A549 (cell line): ENCODE measurements at places on chromosomes 7 and 10.

DNA sequence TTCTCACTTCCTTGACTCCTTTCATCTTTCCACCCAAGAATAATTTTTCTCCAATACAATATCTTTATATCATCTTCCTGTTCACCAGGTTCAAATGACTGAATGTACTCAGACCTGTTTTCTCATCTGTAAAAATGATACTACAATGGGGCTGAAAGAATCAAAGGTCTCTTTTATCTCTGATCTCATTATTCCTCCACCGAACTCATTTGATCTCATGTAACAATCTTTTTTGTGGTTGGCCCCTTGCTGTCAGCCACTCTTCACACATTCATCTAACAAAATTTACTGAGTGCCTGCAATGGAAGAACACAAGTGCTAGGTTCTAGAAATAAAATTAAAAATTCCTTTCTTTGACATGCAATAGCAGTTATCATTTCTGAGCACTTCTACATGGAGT lies 65.0 kb downstream of the GRM8 start:
- no peak for DNase-seq

GRCh38 chr7:73341877-73342276 lies 13.9 kb downstream of the FKBP6 start:
- peak; percentile 63 for DNase-seq

DNA sequence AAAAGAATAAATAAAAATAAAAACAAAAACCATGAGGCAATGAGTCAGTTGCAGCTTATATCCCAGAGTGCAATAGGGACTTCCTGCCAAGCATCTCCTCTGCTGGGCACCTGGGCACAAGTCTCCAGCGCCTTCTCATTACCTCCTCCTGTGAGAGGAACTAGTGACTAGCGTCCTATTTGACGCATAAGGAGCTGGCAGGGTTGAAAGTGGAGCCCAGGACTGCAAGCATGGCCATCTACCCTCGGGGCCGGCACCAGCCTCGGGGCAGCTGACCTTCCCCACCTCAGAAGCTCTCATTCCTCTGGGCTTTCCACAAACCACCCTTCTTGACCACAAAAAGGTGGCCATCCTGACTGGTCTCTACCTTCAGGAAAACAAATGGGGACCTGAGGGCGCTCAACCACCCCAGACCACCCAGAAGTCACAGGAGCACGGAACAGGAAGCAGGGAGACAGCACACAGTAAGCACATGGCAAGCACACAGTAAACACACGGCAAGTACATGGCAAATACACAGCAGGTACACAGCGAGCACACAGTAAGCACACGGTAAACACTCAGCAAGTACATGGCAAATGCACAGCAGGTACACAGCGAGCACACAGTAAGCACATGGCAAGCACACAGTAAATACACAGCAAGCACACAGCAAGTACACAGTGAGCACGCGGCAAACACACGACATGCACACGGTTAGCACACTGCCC lies 19.1 kb downstream of the CTBP2 start:
- no peak for DNase-seq

DNA sequence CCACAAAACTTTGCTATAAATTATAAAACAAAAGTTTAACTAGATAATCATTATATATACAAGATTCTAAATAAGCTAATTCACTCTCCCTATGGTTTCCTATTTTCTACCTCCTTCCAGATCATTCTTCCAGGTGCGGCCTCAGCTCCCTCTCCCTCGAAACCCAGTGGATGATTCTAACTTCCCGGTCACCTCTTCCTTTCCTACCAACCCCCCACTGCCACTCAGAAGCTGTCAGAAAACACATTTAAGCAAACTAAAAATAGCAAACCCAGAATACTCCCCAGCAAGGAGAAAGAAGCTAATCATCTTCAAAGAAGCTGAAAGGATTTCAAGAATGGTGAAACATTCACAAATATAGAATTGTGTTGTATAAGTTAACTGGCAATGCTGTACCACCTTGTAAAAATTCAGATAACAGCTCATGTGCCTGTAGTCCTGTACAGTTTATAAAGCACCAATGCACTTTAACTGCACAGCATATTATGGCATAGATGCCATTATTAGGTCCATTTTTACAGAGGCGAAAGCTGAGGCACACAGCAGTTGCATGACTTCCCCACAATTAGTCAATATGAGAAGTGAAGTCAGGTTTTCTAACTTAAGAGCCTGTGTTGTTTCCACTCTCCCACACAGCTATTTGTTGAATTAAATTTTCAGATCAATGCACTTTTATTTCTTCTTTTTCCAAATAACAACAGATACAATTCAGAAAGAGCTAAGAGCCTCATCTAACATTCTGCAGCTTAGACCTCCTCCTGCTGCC lies 13.7 kb upstream of the DNTT start:
- DNase-seq = no peak

DNA sequence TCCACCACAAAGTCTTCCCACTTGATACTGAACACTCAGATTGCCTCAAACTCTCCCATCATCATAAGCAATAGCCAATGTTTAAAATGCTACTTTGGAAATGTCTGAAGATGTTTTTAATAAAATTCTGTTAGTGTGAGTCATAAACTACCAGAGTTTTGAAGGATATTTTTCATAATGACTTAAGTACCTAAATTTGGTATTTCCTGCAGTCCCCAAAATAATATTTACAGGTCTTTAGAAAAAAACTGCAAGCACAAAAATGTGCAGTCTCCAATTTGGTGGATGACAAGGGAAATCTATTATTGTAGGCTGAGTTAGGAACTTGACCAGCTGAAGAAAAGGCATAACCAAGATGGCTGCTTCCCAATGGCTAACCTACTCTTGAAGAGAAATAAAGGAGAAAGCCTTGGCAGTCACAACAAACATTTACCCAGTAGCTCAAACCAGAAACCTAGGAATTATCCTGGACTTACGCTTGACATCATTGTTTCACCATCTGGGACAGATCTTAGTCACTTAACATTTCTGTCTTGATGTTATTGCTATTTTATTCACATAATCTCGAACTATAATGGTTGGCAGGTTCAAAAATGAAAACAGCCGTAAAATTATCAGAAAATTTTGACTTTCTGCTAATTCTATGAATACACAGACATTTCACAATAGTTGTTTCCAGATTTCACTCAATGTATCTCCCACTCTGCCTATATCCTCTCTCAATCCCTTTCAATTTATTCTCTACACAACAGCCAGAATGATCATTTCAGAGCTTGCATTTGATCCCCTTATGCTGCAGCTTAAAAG lies 111.2 kb upstream of the STEAP1B start:
- DNase-seq = no peak

DNA sequence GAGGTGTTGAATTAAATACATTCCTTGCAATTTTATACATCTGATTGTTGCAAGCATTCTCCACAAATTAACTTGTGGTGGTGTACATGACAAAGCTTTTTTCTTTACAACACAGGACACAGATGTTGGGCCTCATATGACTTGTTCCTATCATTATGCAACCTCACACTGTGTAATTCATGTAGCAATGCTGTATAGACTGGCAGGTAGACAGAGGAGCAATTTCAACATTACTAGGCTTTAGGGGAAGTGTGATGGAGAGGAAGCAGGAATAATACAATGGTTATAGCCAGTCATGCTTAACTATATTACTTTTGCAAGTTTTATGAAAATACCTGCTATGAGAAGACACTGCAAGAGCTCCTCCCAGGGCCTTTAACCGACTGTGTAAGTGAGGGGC lies 832.1 kb downstream of the CNTNAP2 start:
- no peak for DNase-seq

DNA sequence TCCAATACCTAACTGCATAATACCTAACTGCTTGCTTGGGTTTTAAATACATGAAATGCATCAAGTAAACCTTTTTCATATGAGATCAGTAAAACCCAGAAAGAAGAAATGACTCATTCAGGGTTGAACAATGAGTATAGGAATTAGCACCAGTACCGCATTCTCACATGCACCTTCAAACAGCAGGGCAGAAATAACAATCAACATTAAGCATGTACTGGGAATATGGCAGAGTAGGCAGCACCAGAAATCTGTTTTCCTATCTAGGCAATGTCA lies 850.3 kb upstream of the SORCS1 start:
- no peak for DNase-seq

DNA sequence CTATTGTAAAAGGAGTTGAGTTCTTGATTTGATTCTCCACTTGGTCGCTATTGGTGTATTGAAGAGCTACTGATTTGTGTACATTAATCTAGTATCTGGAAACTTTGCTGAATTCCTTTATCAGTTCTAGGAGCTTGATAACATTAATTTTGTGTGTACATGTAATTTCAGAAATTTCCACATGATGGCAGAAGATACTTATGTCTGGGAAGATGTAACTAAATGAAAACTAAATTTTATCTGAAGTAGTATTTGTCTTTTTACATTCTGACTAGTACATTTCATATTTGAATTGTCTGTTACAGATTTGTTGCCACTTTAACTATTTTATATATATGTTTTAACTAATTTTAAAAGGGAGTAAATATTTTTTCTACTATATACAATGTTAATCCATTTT lies 27.6 kb downstream of the SDHAF3 start:
- peak; percentile 44 for DNase-seq

DNA sequence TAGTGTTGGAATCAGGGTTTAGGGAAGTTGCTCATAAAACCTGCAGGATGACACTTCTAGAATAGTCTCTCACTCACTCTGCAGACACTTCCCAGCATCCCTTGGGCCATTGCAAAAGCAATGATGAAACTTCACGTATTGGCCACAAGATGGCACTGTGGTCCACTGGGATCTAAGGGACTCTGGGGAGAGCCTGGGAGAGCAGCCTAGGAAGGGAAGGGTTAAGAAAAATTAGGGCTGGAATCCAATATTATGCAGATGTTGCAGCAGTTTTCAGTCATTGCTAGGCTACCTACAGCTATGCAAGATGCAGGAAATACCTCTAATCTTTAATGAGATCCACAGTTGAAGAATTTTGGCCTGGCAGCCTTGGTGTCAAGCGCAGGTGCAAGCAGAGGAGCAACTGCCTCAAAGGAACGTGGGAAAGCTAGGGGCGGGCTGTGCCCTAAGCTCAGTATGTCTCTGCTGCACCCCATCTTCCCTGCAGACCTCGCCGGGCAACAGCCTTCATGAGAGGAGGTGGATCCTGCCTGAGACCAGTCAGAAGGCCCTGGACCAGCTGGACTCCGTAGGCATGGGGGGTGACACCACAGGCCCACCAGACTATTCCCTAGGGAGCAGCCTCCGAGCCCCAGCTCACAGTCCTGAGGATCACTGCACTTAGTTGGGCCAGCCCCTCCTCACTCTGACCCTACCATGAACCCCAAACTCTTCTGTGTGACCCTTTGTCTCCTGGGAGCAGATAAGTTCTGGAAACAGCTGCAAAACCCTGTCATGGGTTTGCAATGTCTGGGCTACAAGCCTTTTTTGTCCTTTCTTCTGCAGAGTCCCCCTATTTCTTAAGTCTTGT lies 127.9 kb upstream of the PRSS58 start:
- peak; percentile 34 for DNase-seq

DNA sequence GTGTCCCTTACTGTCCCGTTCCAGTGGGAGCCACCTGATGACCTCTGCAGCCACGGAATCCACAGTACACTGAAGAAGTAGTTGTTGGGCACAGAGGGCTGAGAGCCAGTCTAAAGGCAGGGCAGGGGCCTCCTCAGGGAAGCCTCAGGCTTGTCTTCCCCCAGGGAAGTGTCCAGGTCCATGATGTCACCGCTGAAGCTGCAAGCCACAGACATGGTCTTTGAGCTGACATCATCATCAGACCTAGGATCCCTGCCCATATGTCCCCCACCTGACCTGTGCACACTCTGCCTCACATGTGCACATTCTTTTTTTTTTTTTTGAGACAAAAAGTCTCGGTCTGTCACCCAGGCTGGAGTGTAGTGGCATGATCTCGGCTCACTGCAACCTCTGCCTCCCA lies 38.4 kb upstream of the ELFN1 start:
- no peak for DNase-seq

DNA sequence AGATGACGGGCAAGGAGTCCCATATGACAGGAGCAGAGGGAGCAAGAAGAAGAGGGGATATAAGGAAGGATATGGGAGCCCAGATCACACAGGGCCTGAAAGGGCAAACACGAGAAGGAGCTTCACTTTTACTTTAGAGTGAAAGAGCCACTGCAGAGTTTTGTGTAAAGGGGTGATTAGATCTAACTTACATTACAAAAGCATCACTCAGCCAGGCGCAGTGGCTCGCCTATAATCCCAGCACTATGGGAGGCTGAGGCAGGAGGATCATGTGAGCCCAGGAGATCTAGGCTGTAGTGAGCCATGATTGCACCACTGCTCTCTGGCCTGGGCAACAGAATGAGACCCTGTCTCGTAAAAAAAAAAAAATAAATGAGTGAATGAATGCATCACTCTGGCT lies 91.1 kb downstream of the MPP7 start:
- no peak for DNase-seq

- no peak for DNase-seq
Measured at GRCh38 chr7:155232911-155233310, 64.8 kb upstream of the INSIG1 start.

DNA sequence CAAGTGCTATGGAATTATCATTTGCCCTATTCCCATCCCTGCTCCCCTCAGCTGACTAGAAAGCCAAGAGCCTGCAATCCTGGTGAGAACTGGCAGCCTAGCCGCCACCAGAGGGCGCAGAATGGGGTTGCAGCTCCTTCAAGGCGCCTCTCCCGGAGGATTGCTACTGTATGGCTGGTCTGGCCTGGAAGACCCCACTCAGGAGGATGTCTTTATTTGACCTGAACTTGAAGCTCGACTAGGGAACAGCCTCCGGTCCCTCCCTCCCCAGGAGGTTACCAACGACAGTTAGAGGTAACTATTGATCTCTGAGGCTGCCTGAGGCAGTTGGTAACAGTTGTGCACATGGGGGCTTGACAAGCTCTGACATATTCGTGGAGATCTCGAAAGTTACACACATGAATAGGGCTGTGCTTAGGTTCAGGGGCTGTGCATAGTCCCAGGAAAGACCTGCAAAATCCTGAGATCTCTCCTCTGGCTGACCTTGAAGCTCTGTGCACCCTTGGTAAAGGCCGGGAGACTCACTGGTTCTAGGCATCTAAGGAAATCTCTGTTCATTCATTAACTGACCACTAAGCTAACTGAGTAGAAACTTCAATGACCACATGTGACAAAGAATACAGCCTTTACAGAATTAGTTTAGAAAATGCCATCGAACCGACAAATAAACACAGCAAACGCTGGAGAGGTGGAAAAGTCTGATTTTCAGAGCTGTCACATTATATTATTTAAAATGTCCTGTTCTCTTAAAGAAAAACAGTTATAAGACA lies 65.7 kb downstream of the TSPAN12 start:
- peak; percentile 73 for DNase-seq

GRCh38 chr10:21069278-21069677 lies 172.2 kb upstream of the NEBL start:
- DNase-seq = no peak
